ENCODE measurements at places on chromosomes 1 and 21.

GRCh38 chr21:42373196-42373907, 7.0 kb upstream of the TFF1 start:
- DNase-seq: no peak

- DNase-seq: no peak
These were observed 61.5 kb upstream of the TIAM1 start for GRCh38 chr21:31405604-31406003.

- peak; percentile 41 for DNase-seq
These were observed 41.2 kb downstream of the LPAR3 start for GRCh38 chr1:84851839-84852238.

DNA sequence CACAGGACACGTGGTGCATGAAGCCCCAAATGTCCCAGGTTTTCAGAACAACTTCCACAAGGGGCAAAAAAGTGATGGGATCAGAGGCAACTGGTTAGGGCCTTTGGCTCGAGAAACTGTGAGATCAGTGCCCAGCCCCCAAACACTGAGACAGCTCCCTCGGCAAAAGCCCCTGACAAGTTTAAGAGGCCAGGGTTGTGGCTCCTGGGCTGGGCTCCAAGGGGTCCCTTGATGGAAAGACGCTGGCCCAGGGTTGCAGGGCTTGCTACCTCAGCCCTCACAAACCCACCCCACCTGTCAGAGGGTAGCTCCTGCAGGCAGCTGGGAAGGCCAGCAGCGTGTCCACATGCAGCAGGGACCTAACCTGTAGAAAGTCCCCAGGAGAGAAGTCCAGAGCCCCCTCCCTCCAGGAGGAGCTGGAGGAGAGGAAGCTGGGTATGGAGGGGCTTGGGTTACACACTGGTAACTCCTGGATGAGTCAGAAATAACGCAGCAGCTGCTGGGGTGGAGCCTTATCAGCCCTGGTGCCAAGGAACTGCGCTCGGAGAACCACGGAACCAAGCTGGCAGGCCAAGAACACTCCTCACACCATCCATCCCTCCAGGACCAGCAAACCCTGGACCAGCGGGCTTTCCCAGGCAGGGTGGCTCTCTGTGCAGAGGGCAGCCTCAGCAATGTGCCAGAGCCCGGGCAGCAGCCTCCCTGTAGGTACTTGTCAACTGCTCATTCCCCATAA, 37.5 kb downstream of the CTNNBIP1 start:
- no peak for DNase-seq

- DNase-seq: no peak
These were observed 16.3 kb upstream of the MTARC1 start for GRCh38 chr1:220770245-220770913.

GRCh38 chr1:193767886-193768285, 581.5 kb upstream of the B3GALT2 start:
- DNase-seq: no peak

DNA sequence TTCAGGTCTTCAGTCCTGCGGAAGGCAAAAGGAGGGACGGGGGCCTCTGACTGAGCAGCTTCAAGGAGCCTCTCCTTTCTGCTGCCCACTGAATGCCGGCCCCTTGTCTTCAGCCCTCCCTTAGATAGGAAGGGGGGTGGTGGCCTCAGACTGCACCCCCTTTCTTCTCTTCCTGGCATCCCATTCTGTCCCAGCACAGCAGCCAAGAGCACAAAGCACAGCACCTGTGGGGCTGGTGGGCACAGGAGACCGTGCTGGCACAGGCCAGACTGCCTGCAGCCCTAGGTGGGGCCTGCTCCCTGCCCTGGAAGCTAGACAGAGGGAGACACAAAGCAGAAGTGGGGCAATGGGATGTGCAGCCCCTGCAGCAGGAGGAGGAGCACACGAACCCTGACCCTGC, 1.7 kb upstream of the PAQR6 start:
- no peak for DNase-seq

GRCh38 chr1:2529784-2530512, at the start of gene HES5:
TSS of gene HES5 (minus strand) at chr1:2530263. CDS start at chr1:2530164, 99 bp downstream.
- DNase-seq: no peak

GRCh38 chr1:94071976-94072375, 49.0 kb downstream of the ABCA4 start:
- no peak for DNase-seq

- DNase-seq: no peak
These were observed 48.8 kb upstream of the CD53 start for GRCh38 chr1:110824192-110824591.

DNA sequence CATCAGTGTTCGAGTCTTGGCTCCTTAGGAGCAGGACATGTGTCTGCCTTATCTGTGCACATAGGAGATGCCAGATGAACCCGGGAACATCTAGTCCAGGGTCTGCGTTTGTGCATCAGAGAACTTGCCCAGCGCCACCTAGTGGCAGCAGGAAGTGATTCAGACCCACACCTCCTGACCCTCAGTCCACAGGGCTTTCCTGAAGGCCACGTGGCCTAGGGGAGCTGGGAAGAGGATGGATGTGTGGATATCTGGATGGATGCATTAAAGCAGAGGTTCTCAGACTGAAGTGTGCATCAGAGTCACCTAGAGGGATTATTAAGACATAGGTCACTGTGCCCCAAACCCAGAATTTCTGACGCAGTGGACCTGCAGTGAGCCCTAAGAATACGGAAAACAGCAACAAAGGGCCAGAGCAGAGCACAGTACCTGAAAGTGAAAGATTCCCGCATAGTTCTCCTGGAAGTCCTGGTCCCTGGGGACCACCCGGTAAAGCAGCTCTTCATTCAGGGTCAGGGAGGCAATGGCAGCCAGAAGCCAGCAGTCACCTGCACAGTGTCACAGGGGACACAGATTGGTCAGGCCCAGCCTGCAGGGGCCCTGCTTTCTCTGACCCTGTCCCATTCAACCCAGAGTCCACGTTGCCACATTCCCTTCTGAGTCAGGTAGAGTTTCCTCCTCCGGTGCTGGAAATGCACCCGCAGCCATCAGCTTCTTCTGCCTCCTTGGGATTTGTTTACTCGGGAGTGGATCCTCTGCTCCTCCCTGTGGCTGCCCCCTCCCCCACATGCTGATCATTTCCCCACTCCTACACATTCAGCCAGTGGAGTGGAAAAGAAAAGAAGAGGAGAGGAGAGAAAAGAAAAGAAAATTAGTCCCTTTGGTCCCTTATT, 37.0 kb downstream of the CAPN8 start:
- peak; percentile 71 for DNase-seq

GRCh38 chr1:21021311-21021710, 155.4 kb downstream of the EIF4G3 start:
- DNase-seq: no peak

DNA sequence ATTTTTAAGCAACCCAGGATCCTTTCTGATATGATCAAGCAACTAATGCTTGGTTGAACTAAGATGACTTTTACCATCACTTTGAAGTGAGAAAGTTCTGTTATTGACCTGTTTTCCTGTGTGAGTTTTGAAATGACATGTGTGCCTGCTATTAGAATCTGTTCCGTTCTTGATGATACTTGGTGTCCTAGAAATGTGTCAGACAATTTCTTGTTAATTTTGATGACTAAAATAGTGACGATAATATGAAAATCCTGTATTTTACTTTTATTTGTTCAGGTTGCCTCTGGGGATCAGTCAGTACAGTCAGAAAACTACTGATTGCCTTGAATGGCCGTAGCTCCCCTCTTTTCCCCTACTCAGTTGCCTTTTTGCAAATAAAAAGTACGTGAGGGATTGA, 228.0 kb downstream of the RYR2 start:
- DNase-seq: no peak

DNA sequence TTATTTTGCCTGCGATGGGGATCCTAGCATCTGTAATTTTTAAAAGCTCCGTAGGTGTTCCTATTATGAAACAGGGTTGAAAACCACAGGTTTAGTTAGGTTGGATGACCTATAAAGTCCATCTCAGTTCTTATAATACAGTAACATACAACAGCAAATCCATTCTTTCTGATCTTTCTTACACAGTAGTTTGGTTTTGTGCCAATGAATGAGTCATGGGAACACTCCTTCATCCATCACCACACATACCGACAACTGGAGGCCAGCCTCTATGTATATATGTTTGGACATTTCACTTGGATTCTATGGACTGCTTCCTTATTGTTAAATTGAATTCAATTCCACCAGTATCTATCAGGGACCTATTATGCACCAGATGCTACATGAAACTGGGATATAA, 118.4 kb upstream of the L1TD1 start:
- no peak for DNase-seq

DNA sequence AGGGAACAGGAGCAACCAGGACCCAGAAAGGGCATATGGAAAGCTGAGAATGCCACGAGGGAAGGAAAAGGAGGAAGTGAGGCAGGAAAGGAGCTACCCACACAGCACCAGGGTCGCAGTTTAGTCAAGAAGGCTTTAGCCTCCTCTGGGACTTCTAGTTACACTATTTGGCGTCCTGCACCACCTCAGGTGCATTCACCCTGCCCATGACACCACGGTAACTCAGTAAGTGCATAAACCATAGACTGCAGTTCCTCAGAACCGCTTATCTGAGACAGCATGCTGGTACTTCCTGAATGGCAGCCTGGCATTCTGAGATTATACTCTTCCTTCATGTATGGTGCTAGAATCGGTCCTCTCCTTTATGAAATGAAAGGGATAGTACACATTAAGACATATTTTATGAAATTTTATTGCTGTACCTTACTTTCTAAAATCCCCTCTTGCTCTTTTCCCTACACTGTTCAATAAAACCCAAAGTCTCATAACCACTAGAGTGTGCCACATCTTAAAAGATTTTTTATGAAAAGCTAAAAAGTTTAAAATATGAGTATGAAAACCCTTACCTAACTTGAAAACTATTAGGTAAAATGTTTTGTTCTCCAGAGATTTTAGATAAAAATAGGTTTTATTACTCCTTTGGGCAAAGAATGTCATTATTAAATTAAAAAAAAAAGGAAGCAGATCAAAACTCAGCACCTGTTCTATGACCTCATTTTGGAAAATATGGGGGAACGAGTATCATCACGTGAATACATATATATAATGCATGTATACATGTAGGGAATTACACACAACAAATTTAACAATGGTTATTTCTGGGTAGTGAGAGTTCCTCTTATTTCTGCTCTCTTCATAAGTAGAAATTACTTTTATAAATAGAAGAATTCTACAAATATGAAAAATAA, 67.3 kb downstream of the VAV3 start:
- DNase-seq: peak; percentile 48

GRCh38 chr1:19646377-19647319, 2.5 kb downstream of the NBL1 start:
- DNase-seq: peak; percentile 47

DNA sequence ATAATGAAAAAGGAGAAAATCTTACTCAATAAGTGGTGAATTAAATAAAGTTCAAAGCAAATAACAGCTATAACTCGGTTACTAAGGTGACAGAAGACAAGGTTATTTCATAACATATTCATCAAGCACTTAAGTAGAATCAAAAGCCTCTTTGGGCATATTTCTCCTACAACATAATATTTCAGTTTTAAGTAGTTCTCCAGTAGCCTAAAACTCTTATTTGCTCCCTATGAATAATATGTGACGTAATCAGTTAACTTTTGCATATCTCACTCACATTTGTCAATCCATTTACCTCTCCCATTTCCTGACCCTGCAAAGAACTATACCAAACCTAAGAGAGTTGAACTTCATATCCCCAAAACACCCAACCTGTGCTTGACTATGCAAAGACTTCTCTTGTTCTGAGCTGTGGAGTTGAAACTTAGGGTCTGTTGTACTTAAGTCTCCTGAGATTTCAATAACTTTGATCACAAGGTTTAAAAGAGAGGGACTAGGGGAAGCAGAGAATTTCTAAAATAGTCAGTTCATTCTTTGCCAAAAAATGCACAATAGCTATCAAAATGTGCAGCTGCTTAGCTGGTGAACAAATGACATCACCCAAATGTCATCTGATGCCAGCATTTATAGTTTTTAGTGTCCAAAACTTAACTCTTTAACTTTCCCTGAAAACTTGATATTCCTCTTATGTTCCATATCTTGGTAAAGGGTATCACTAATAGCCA, 37.2 kb downstream of the TTLL7 start:
- no peak for DNase-seq

- no peak for DNase-seq
These were observed 40.1 kb upstream of the LIN9 start for GRCh38 chr1:226349081-226349480.

- DNase-seq: no peak
These were observed 4.1 kb upstream of the DISP3 start for GRCh38 chr1:11474826-11475225.

- DNase-seq: no peak
These were observed 16.1 kb downstream of the TOMM20 start for GRCh38 chr1:235112297-235113182.

GRCh38 chr1:32988665-32989064, 24.1 kb upstream of the RNF19B start:
- DNase-seq: no peak

GRCh38 chr1:245375789-245376460, 221.1 kb downstream of the KIF26B start:
- DNase-seq: no peak

DNA sequence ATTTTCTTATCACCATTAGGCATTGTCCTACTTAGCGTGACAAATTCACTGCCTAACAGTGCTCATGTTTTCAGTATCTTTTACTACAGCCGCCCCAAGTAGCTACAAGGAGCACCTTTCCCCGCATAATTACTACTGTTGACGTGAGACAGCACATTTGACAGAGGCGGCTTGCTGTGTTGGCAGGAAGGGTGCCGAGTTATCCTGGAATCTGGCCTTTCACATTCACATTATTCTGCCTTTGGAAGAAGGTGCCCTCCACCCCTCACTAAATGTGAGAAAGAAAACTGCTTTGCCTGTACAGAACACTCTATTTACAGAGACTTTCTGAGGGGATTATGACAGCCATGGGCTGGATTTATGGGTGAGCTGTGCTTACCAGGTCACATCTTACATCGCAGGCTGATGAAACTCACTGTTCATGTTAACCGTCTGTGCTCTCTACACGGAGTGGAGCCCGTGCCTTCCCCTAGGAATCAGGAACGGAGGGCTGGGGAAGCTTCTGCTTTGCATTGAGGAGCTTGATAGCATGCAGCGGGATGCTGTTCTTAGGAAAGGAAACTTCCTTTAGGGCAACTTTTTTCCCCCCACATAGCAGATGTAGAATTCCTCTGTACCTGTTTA, 148.0 kb upstream of the ZRANB2 start:
- DNase-seq: no peak

DNA sequence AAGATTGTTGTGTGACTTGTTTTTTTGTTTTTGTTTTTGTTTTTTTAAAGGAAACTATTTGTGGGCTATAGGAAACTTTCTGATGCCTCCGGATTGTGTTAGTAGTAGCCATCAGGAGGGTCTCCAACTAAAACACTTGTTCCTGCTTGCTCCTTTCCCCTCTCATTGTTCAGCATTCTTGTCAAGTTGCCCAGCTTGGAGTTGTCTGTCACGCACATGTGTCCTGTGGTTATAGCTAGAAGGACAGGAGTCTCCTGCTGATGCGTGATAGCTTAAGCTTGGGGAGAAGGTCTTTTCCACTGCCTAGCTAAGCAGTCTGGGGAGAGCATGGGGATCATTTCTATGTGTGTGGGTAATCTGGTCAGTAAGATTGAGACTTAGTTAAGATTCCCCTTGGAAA, 3.2 kb upstream of the LYPLA2 start:
- DNase-seq: no peak
